ENCODE measurements at places on chromosomes 5 and 9.

DNA sequence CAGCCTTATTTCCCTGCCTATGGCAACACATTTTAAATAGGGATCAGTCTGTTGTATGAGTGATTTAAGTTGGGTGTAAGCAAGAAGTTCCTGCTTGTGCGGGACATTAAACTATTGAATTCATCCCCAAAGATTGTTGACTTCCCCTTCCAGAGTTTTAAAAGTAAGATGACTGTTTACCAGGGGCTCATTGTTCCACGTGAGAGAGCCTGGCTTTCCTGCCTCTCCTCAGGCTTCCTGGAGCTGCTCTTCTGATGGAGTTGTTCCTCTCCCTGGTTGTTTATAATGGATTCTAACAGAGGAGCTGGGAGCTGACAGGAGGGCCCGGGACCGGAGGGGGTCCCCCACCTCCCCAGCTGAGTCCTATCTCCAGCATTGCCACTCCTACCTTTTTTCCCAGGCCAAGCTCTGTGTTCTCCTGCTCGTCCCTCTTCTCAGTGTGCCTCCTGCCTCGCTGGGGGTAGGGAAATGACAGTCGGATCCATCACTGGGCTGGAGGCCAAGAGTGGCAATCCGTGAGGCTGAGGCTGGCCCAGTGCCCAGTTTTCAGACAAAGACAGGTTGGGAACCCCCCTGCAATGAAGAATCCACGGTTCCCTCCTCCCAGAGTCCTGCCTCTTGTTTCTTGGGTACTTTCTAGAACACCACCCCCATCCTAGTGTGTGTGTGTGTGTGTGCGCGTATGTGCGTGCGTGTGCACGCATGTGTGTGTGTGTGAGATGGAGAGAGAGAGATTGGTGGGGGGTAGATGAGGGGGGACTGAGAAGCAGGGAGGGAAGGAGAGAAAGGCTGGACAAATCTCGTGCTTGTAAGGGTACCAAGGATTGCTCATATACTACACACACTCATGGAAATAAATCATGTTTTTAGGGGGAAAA, 123.7 kb upstream of the NFIB start:
- DNase-seq, result peak; percentile 18

GRCh38 chr5:22560147-22560546, 293.0 kb downstream of the CDH12 start:
- peak; percentile 91 for DNase-seq

- DNase-seq, result no peak
These were observed 16.7 kb upstream of the CD74 start for GRCh38 chr5:150429410-150429873.

- DNase-seq, result peak; percentile 11
These were observed 403.0 kb downstream of the HINT1 start for GRCh38 chr5:130762031-130762430.

DNA sequence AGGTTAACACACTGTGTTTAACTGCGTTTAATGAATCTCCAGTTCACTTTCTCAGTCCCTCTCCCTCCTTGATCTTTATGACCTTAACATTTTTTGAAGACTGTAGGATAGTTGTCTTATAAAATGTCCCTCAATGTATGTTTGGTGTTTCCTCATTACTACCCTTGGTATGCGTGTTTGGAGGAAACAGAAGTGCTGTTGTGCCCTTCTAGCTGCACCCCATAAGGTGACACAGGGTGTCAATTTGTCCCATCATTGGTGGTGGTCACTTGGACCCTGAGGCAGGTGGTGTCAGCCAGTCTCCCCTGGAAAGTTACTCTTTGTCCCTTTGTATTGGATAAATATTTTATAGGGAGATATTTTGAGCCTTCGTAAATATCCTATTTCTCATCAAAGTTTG, 52.3 kb downstream of the RAD23B start:
- no peak for DNase-seq

DNA sequence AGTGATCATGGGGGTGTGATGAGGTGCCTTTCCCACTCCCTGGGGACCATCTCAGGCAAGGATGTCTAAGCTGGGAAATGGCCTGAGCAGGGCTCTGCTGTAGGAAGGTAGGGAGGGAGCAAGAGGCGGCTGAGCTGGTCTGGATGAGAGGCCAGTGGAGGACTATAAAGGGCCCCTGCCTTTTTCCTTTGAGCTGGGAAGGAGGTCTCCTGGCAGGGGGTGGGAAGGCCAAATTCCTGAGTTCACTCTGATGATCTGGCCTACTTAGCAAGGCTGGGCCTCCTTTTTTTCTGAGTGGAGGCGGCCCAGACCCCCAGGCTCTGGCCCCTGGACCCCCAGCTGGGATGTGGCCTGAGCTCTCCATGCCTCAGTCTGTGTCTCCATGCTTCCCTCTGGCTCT, 14.3 kb upstream of the PITX1 start:
- no peak for DNase-seq

DNA sequence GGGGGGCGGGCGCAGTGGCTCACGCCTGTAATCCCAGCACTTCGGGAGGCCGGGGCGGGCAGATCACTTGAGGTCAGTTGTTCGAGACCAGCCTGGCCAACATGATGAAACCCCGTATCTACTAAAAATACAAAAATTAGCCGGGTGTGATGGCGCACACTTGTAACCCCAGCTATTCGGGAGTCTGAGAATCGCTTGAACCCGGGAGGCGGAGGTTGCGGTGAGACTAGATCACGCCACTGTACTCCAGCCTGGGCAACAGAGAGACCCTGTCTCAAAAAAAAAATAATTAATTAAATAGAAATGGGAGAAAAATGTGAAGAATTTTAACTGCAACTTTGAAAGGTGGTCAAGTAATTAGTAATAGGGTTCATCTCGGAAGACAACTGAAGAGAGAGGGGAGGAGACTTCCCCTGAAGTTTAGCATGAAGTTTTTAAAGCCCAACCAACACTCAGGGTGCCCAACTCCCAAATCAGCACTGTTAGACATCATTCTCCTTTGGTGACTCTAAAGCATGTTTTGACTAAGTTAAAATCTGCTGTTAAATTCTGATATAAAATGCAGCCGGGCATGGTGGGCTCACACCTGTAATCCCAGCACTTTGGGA, 1.4 kb upstream of the CSNK1A1 start:
- peak; percentile 38 for DNase-seq

DNA sequence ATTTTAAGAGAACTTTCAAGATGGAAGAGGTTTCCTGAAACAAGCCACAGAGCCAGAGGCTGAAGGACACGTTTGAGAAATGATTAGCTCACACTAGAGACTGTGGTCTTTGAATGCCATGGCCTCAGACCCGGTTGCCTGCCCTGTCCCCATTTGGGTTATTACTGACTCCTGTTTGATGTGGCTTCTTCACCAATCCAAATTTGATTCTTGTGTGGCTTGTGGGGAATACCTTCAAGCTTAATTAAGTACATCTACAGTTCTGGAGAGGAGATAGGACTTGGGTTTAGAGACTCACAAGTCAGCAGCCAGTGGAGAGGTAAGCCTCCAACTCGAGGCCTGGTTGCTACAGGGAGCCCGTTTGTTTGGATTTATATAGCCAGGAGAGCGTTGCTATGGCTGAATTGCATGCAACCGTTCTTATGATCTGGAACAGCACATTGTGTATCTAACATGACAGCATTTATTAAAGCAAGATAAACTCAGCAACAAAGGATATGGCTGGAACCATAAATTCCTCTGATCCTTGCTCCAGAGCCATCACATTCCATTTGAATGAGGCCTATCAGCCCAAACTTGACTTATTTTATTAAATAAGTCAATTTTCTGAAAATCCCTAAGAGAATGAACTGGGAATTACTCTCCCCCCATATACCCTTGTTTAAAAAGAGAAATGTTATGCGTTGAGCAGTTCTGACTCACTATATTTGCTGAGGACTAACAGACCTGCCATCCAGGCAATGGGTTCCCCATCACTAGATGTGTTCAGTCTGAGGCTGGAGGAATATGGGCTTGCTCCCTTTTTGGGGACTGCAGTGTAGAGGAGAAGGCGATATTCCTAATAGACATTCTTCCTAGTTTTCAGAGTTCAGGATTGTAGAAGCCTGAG, 88.4 kb upstream of the TNFSF8 start:
- peak; percentile 91 for DNase-seq

GRCh38 chr9:121023064-121023463, 27.0 kb downstream of the C5 start:
- peak; percentile 16 for DNase-seq

- peak; percentile 74 for DNase-seq
These were observed 2.0 kb upstream of the PHPT1 start for GRCh38 chr9:136847088-136847825.

DNA sequence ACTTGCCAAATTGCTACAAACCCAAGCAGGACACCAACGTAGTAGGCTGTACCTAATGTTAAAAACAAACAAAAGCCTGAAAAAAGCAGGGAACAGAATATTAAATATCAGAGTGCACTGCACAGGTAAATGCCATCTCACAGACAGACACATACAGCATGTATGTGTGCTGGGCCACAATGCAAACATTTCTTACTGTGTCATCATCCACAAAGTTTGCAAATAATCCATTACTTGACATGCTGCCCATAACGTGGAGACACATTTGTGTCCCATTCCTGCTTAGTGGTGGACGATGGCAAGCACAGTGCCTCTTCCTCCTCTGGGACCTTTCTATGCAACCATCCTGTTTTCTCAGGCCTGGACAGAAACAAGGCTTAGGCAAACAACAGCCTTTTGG, 44.7 kb downstream of the GOLM1 start:
- DNase-seq, result no peak

DNA sequence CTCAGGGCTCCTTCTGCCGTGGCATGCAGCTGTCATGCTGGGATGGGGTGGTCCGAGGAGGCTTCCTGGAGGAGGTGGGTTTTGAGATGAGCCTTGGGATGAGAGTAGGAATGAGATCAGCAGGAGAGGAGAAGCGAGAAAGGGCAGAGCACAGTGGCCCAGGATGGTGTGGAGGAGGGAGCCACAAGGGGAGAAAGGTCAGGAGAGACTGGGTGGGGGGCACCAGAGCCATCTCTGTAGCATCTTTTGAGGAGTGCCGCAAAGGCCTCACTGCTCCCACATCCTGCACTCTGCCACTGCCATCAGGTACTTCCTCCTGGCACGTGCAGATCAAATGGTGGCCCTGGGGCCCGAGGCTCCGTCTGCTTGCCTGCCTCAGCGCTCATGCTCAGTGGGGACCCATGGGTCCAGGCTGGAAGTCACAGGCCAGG, 150.2 kb downstream of the MACROH2A1 start:
- DNase-seq, result no peak

- DNase-seq, result peak; percentile 63
These were observed 34.7 kb downstream of the GABRP start for GRCh38 chr5:170818232-170818631.

DNA sequence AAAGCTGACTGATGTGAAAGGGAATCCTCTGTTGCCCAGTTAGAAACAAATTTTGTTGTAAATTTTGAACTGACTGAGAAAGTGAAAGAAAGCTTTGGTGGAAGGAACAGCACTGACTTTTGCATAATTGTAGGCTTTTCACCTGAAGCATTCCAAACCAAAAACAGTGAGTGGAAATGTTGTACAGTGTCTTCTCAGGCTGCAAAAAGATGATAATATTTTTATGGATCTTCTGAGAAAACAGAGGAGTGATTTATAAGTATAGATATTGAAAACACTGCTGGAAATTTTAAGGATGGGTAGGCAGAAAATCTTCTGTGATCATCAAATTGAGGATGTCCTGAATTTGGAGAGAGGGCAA, 40.0 kb downstream of the LURAP1L start:
- no peak for DNase-seq

GRCh38 chr9:114681594-114682332, at the start of gene TEX48:
TSS of gene TEX48 (minus strand) at chr9:114682192. CDS start at chr9:114671723, 10,469 bp downstream.
- peak; percentile 75 for DNase-seq

DNA sequence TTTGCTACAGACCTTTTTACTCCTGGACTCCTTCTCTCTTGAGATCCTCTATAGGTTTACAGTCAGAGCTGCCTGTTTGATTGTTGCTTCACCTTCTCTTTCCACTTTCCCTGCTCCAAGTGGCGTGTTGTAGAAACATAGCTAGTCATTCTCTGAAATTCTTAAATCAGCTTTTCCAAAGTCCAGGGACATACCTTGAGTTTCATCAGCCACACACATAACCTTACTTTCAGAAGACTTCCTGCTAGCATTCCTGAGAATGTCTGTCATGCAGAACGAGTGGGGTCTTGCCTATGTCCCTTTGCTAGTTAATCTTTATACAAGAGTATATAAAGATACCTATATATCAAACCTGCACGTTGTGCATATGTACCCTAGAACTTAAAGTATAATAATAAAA, 230.3 kb upstream of the ZNF462 start:
- peak; percentile 38 for DNase-seq

GRCh38 chr9:89497978-89498851, at the start of gene SEMA4D:
TSS of gene SEMA4D (minus strand) at chr9:89498113. CDS start at chr9:89405456, 92,657 bp downstream.
- peak; percentile 74 for DNase-seq

GRCh38 chr5:151171529-151171928, 13.9 kb upstream of the ANXA6 start:
- DNase-seq, result no peak

GRCh38 chr9:116661037-116661954, 25.8 kb upstream of the TRIM32 start:
- peak; percentile 72 for DNase-seq

- DNase-seq, result no peak
These were observed 41.0 kb upstream of the SLC12A7 start for GRCh38 chr5:1152771-1153282.

- peak; percentile 85 for DNase-seq
These were observed 48.6 kb downstream of the NR2F1-AS1 start for GRCh38 chr5:93532370-93532769.

- no peak for DNase-seq
These were observed 219.6 kb upstream of the ZNF462 start for GRCh38 chr9:106643211-106643930.

Measured in fibroblast of skin of right biceps (primary cell).